ENCODE measurements at places on chromosomes 1 and 21.

DNA sequence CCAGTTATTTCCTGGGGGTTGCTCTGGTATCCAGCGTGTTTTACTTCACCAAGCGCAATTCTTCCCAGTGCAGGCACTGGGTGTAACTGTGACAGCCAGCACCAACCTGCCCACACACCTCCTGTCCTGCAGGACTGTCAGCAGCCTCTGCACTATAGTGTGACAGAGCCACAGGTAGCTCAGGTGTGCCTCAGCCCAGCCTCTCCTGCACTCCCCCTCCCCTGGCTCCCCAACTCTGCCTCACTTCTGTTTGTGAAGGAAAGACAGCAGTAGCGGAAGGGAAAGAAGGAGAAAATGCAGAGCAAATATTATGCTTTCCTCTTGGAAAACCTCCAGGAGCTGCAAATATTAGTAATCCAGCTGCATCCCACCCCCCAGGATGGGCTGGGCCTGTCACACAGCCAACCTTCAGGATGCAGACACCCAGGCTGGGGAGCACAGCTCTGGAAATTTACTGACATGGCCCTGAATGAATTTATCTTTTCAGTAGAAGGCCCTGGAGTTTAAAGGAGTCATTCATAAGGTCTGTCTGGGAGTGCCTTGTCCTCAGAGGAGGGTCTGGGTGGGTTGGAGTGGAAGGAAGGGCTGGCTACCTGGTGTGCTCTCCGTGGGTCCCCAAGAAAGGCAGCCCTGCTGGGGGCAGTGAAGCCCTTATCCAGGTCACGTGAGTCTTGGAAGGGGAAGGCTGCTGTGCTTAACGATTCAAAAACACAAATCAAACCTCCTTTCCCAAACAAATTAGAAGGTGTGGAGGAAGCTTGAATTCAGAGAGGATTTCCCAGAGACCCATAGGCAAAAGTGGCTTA is 20.9 kb downstream of the CAPN2 start:
- no peak for DNase-seq

DNA sequence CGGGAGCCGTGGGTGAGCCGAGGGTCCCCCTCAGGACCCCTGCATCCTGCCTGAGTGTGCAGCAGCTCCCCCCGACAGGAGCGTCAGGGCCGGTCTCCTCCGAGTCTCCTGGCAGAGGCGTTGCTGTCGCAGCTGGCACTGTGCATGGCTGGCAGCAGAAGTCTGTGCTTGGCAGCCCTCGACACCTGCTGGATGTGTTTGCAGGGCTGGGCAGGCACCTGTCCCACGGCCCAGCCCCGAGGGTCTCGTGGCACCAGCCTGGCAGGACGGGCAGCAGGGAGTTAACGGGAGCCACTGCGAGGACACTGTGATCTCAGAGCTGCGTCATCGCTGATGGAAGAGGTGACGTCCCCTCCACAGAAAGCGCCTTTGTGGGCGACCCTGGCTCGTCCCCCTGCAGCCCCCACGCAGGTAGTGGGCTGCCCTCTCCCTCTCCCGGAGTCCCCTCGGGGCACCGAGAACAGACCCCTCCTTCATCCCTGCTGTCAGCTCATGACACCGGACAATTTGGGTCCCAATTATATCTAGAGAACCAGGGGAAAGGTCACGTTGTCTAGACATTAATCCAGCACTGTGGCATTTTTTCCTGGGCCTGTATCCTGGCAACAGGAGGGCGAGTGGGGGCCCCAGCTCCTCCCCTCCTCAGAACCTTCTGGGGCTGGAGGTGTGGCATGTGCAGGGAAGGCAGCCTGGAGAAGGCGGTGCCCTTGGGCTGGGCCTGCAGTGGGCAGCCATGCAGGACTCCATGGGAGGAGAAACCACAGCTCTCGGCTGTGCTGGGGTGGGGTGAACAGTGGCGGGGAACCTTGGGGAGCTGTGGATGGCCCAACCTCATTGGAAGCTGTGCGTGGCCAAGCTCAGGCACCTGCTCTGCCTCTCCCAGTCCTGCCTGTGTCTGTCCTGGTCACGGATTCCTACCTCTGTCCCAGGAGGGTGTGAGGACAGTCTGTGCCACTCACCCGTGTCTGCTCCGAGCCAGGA is 15.4 kb downstream of the COL18A1 start:
- DNase-seq: no peak

DNA sequence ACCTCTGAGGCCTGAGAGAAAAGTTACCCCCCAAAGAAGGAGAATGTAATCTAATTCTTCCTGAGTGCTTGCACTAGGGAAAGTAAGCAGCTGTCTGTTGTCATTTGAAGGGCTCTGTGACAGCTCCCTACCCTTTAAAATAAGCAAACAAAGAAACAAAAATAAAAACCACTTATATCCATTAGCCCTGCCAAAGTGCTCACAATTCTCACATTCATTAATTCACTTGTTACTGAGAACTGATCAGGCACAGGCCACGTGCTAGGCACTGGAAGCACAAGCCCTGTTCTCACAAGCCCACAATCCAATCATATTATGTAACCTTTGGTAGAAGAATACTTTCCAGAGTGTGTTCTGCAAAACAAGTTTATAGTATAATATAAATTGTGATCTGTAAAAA is 199.4 kb downstream of the ZC3H11B start:
- no peak for DNase-seq

DNA sequence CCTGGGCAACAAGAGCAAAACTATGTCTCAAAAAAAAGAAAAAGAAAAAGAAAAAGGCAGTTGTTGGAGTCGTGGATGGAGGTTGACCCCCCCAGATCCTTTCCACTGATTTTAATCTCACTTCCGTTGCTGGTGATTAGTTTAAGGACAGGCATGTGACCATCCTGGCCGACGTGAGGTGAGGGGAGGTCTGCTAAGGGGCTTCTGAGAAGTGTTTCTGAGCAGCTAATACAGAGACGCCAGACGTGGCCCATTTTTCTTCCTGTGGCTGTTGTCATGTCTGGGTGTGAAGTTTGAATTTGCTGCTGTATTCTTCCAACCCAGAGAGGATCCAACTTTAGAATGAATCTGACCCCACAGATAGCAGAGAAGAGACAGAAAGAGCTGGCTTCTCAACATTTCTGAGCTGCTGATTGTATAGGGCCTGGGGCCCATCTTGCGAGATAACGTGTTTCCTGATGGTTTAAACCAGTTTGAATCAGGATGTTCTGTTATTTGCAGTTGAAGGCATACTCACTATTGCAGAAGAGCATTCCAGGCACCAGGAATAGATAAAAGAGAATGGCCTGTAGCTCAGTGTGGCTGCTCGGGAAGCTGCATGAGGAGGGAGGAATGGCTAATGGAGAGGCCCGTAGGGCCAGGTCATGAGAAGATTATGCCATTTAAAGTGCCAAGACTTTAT is 22.8 kb upstream of the SSBP3 start:
- DNase-seq: no peak

- no peak for DNase-seq
Observed at GRCh38 chr1:37728416-37728815, 36.1 kb downstream of the CDCA8 start.

DNA sequence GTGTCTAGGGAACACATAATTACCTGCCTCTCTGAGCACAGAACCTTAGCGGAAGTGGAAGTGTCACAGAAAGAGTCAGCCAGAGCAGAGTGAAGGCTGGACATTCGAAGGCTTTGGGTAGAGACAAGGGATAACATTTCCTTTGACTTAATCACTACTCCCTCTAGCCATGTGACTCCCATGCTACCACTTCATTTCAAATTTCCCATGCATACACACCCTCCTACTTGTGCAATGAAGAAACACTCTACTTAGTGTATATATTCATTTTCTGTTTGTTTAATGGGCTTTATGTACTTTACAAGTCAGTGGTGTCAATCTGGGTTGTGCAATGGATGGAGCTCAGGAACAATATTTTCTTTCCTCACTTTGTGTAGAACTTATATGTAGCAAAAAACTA is 6.9 kb downstream of the ANKRD35 start:
- no peak for DNase-seq

GRCh38 chr21:35408401-35408800 is 359.3 kb upstream of the RUNX1 start:
- DNase-seq: no peak

GRCh38 chr1:14371771-14372497 is 226.6 kb upstream of the KAZN start:
- no peak for DNase-seq

- no peak for DNase-seq
Observed at GRCh38 chr1:226574044-226574443, 25.5 kb downstream of the STUM start.

DNA sequence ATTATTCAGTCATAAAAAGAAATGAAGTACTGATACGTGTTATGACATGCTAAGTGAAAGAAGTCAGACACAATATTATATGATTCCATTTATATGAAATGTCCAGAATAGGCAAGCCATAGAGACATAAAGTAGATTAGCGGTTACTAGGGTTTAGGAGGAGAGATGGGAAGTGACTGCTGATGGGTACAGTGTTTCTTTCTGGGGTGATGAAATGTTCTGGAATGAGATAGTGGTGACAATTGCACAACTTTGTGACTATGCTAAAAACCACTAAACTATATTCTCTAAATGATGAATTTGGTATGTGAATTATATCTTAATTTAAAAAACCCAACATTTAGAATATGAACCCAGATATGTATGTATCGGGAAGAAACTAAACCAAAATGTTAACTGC is 27.6 kb downstream of the IPP start:
- DNase-seq: no peak

DNA sequence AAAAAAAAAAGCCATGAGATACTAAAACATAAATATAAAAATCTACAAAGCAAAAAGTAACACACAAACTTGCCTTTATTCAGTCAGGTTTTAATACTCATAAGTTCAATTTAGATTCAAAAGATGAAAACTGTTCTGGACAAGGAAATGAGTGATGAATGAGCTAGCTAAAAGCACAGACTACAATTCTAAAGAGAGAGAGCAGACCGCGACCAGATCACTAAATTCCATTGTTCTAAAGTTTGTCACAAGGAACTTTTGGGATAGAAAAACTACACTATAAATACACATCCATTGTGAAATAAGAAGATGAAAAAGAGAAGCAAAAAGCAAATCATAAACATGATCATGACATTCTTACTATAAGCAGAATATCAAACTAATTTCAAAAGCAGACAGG is 1.7 kb downstream of the ODF2L start:
- no peak for DNase-seq

- DNase-seq: no peak
Observed at GRCh38 chr1:17412093-17412870, 27.2 kb downstream of the RCC2 start.

DNA sequence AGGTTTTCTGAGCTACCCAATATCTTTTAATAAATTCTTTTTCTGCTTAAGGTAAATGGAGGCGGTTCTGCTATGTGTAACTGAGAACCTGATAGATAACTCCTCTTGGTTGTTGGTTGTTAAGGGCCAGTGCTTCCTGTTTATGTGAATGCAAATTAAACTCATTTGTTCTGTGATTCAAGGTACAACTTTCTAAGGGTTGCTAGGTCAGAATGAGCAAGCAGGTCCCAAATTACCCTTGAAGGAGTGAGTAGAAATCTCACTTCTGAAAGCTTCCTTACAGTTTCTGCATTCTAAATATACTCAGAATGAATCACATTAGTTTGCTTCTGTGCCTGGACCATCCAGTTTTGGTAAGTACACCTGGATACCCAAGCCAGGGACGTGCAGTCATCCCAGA is 15.5 kb upstream of the FAM78B start:
- no peak for DNase-seq

DNA sequence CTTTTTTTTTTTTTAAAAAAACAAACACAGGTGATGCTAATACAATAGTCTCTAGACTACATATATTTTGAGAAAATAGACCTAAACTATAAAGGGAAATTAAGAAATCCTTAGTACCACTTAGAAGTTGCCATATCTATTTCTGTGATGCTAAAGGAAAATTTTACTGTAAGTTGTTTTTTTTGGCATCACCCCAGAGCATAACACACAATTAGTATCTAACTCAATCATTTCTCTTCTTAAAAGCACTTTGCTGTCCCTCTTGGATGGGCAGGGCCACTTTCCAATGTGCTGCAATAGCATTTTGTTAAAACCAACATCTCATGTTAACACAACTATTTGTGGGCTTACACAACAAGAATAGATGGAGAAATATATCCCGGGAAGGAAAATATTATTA is 91.9 kb downstream of the GABPA start:
- no peak for DNase-seq

GRCh38 chr1:217542837-217543236 is 88.1 kb downstream of the GPATCH2 start:
- no peak for DNase-seq

- DNase-seq: no peak
Observed at GRCh38 chr1:154716614-154717527, 108.9 kb upstream of the ADAR start.

DNA sequence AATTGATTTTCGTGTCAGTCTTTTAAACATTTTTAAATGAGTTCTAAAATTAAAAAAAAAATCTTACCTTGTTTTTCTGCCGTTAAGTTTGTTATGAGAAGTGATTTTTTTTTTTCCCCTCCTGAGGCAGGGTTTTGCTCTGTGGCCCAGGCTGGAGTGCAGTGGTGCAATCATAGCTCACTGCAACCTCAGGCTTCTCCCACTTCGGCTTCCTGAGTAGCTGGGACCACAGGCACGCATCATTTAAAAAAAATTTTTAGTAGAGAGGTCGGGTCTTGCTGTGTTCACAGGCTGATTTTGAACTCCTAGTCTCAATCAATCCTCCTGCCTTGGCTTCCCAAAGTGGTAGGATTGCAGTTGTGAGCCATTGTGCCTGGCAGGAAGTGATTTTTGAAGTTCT is 41.1 kb downstream of the MTR start:
- DNase-seq: no peak

GRCh38 chr21:32806810-32807386 is 35.3 kb upstream of the PAXBP1 start:
- DNase-seq: no peak

DNA sequence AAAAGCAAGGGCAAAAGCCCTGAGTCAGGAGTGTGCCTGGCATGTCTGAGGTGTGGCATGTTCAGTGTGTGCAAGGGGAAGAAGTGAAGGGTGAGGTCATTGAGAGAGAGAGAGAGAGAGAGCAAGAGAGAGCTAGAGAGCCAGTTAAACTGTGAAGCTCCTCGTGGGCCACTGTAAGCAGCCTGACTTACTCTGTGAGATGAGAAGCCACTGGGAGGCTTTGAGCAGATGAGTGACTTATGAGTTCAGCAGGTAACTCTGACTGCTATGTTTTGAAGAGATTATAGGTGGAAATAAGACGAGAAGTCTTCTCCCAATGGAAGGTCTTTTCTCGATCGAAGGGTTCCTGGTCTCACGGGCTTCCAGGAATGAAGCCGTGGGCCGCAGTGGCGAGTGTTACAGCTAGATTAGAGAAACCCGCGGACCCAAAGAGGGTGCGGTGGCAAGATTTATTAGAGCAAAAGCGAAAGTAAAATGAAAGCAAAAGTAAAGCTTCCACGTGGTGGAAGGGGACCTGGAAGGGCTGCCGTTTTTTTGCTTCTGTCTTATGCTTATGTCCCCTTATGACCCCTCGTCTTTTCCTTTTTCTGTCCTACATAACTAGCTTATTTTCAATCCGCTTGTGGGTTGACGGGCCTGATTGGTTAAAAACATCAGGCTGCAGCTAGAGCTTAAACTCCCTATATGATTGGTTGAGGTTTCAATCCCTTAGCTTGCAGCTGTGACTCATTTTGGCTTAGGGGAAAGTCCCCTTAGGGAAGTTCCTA is 323.1 kb upstream of the FAM78B start:
- peak; percentile 38 for DNase-seq

- no peak for DNase-seq
Observed at GRCh38 chr1:35886577-35887431, 3.8 kb downstream of the AGO1 start.

GRCh38 chr1:160006312-160006940 is 25.4 kb downstream of the PIGM start:
- no peak for DNase-seq

GRCh38 chr1:85361606-85362296 is 85.3 kb upstream of the BCL10 start:
- DNase-seq: no peak

Data from T1000 (cell line).